ENCODE measurements at places on chromosomes 2 and 18.

GRCh38 chr2:190655570-190655969, 6.7 kb downstream of the NAB1 start:
- no peak for DNase-seq

- no peak for DNase-seq
Measured at GRCh38 chr2:9144046-9144445, 62.6 kb upstream of the ASAP2 start.

DNA sequence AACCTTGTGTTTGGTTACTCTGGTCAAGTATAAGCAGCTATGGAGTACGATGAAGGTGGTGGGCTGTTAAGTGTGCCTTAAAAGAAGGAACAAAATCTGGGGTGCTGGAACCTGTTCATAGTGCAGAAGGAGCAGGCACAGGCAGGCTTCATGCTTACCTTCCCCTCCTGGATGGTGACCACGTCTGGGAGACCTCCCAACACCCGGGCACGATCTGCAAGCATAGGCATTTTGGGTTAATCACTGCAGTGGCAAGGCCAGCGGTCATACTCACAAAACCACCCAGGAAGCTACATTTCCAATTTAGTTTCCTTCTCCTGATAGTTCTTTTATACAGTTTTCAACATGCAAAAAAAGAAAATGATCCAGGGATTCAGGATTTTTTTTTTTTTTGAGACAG, 58.7 kb upstream of the LPIN2 start:
- no peak for DNase-seq

DNA sequence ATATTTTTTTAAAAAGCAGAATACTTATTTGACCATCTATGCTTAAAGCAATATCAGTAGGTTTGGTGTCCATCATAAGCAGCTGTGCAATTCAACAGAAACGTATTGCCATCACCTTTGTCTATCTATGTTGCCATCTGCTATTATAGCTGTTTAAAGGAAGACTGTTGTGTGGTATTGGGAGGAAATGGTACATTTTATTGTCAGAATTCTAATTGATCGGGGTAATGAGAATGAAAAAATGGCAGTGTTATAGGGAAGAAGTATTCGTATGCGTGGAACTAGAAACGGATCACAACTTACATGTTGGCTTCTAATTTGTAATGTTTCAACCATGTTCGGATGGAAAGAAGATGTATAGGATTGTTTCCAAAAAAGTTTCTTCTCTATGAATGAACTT, 90.3 kb upstream of the RANBP2 start:
- DNase-seq: no peak

DNA sequence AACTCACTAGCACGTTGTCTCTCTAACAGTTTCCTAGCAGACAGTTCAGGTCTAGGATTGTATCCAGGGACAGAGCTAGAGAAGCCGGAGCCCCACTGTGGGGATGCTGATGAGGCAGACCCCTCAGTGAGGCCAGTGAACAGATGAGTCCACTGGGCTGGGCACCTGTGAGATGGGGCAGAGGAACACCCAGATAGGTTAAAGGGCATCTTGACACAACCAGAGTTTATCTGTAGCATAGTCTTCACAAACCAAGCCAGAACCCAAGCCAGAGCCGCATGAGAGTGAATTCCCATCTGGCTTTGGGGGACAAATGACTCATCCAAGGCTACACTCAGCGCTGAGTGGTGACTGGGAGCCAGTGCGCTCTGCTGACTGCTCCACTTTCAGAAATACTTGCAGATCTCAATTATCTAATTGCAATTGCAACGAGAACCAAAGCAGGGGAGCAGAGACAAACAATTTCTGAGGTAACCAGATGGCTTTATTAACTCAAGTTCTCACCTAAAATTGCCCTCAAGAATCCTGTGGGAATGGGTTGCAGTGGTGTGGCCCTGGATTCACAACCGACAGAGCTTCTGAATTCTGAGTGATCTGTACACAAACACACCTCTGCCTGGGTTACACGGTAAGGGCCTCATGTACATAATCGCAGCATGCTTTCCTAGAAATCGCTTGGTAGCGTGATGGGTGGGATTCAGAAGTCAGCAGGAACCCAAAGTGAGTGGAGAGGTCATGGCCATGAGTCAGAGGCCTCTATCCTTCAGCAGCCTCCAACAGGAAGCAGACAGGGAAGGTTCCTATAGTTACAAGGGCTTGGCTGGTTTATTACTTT, 48.7 kb upstream of the MSH2 start:
- DNase-seq: no peak

DNA sequence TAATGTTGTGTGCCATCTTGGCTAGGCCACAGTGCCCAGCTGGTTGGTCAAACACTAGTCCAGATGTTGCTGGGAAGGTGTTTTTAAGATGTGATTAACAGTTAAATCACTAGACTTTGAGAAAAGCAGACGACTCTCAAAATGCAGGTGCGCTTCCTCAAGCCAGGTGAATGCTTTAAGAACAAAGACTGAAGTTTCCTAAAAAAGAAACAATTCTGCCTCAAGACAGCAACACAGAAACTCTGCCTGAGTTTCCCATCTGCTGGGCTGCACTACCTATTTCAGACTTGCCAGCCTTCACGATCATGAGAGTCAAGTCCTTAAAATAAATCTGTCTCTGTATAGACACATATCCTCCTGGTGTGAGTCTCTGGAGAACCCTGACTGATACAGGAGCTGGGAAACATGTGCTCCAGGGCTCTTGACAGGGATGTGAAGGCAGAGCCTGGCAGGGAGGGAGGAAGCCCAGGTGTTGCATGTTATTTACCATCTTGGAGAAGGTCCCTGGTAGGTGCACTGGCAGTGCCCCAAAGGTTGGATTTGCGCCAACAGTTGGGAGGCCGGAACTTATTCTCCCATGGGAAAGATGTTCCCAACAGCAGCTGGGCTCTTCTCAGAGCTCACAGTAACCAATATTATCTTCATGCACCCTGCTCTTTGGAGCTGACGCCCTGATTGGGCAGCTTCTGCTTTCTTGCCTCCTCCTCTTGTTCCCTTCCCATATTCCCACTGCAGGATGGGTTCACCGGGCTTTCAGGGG, 43.9 kb downstream of the ST6GAL2 start:
- DNase-seq: no peak

DNA sequence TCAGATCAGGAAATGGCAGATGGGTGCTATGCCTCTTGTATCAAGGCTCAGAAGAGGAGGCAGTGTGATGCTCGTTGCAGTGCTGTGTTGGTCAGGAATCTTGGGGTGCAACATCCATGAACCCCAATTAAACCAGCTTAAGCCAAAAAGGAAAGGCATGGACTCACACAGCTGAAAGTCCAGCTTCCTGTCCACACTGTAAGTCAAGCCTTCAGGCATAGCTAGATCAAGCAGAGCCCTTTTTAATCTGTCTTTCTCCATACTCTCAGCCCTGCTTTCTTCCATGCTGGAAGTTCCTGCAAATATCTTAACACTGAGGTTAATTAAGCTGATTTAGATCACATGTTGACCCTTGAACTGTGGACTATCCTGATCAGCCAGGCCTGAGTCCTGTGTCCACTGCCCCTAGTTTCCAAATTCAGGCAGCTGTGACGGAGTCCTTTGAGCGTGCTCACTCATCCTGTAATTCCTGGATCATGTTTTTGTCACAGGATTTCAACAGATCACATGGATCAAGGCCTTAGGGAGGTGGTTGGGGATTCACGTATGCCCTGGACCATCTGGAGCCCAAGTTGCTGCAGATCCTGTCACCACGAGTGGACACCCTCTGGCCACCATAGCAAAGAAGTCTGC, 4.5 kb upstream of the C2orf74 start:
- no peak for DNase-seq

DNA sequence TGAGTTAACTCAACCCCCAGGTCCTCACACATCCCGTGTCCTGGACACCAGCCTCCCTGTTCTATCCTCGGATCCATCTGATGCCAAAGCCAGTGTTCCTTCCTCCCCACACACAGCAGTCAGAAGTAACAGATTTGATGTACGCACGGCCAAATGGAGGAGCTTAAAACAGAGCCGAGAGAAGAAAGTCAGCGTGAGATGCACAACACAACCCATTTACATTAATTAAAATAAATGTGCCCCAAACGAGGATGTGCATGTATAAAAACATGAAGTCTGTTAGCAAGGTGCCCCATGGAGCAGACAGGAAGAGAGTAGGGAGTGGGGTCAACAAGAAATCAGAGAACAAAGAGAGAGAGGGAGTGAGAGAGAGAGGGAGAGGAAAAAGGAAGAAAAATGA, 191.2 kb downstream of the HAUS1 start:
- no peak for DNase-seq

DNA sequence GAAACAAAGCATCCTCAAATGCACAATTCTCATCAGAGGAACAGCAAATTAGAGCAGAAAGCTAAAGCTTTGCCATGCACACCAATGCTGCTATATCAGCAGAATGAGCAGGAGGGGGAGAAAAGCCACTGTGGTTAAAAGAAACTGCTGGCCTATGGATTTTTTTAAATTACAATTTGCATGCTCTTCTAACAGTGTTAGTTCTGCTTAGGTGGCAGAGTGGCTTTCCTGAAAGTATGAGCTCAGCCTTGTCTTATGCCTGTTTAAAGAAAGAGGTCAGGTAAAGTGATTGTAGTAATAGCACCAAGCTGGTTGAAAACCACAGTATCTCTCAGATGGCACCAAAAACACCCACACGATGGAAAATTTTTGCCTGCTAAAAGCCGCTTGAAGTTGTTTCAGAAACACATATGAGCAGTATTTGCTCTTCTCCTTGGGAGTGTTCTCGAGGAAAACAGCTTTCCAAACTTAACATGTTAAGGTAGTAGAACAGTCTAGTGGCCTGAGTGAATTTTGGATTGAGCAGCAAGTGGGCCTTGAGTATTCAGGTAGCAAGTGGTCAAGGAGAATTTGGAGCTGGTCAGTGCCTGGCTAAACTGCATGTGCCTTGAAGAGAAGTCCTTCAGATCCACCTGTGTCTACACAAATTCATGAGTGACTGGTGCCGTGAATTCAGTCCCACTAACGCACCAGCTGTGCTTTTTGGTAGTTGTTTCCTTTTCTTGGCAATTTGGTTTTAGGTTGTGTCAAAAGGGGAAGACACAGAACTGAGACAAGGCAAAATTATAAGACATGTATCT, 19.6 kb upstream of the NDUFV2 start:
- DNase-seq: peak; percentile 68

DNA sequence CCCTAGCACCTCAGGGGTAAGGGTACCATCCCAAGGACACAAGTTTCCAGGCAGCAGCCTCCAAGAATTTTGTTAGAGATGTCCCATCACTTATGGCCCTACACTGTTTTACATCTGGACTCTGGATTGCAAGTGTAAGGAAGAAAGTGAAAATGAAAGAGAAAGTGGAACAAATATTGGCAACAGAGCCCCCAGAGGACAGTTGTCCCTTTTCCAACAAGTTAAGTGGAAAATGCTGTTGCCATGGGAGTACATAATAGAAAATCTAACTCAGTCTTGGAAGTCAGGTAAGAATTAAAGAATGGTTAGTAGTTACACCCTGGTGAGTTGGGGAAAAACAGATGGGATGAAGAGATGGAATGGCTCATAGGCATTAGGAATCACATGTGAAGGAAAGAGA, 50.6 kb downstream of the TTC21B start:
- DNase-seq: no peak

DNA sequence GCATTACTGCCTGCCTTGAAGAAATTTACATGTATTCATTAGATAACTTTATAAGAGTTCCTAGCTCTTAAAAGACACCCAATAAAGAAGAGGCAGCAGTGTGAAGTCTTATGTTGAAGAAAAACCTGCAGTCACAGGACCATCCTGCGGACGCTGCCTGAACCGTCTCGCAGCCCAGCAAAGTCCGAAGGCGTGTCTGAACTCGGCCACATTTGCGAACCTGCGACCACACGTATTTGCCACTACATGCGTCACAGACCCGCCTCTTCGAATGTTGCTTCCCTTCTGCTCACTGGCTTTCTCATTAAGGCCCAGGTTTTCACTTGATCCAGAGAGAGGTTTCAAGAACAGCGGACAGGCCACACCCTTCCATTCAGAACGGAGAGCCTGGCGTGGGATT, 41.2 kb downstream of the CNGA3 start:
- no peak for DNase-seq

DNA sequence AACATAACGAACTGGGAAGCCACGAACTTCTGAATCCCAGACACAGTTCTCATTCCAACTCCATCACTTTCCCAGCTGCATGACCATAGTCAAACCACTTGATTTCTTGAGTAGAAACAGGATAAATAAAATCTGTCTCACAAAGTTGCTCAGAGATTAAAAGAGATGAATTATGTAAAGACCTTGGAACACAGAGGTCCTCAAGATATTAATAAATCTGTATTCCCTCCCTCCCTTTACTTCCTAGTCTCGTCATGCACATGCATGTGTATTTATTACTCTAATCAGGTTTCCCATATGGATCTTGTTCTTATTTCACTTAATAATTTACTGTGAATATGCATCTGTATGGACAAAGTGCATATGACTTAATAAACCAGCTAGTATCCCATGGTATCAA, 21.1 kb upstream of the CSRNP3 start:
- DNase-seq: no peak

GRCh38 chr2:20852139-20852538, 29.2 kb upstream of the LDAH start:
- no peak for DNase-seq

GRCh38 chr2:242063850-242064249, 194.3 kb downstream of the RTP5 start:
- no peak for DNase-seq

DNA sequence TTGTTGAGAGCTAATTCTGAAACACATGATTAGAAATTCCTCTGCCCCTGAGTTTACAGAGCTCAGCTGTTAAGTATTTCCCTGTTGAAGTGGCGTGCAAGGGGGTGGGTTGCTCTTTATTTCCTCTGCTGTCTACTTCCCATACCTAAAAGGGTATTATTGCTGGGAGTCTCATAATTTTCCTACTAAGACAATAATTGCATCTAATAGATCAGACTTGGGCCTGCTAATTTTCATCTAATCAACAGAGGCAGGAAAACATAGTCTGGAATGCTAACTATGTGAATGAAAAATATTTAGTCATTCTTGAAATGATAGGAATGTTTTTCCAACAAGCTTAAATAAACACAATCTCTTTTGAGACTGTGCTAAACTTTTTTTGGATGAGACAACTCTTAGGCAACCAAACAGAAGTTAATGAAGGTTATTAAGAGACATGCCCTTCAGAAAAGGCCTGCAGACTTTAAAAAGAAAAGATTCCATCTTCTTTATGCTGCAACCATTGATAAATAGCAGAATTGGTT, 111.4 kb downstream of the FEZ2 start:
- DNase-seq: no peak

GRCh38 chr18:11808001-11808855, 43.0 kb upstream of the CHMP1B start:
- no peak for DNase-seq

DNA sequence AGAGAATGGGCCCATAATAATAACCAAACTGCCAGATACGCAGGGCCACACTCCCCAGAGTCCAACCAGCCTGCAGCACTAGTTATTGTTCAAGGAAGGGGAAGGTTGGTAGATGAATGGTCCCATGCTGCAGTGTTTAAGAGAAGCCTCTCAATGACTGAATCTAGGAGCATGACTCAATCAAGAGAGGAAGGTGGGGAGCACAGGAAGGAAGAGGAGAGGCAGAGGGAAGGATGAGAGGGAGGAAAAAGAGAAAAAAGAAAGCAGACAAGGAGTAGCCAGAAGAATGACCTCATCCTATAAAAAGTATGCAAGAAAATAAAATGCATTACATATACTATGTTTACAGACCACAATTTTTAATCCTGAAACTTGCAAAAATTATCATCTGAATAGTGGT, 174.5 kb downstream of the TCF4 start:
- no peak for DNase-seq

GRCh38 chr2:48479915-48480314, 50.0 kb upstream of the STON1 start:
- no peak for DNase-seq

GRCh38 chr2:12855508-12855907, 138.8 kb downstream of the TRIB2 start:
- DNase-seq: no peak

Measured in GM12878 (cell line).